ENCODE measurements at places on chromosomes 13 and 19.

DNA sequence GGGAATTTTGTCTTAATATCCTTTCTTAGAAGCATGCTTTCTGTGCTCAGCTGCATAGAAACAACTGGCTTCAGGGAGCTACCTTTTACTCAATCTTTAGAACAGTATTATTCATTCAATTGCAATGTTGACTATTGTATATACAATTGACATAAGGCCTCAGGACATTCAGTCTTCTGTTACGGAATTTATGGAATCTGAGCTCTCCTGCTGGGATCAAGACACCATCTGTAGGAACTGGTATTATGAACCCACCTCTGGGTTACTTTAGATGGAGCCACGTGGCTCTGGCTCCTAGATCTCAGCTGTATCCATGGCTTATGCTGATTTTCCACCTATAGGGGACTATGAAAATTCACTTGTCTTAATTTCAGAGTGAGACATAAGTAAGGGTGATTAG, 716.2 kb upstream of the GPC6 start:
- DNase-seq, result no peak

- DNase-seq, result no peak
These were observed 88.0 kb downstream of the ABCC4 start for GRCh38 chr13:95212983-95213850.

DNA sequence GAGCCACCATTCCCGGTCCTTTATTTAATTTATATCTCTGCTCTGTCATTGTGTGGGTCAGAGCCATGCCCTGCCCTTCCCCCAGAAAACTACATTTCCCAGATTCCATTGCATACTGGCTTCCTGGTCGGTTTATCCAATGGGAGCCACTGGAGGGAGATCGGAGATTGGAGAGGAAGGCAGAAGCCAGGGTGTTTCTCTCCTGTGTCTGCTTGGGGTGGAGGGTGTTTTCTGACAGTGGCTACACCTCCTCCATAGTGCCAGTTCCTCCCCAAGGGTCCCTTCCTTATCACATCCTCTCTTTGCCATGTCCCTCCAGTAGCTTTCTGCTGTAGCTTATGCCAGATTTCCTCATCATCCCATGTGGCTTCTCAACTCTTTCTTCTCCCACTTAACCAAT, 19.0 kb downstream of the OLFM2 start:
- DNase-seq, result peak; percentile 47

DNA sequence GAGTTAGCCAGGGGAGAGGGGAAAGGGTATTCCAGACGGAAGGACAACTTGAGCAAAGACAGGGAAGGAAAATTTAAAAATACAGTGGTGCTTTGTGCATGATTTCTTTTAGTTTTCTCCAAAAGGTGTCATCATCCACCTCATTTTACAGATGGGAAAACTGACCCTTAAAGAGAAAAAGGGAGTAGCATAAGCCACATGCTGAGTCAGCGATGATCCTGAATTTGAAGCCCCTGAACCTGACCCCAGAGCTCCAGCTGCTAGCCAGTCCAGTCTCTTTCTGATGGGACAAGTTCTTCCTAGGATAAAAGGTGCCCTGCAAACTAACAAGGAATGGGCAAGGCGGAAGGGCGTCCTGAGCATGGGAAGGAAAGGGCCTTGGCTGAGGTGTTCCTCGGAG, 10.3 kb downstream of the CABP5 start:
- no peak for DNase-seq

GRCh38 chr13:45411221-45411620, 7.0 kb downstream of the SLC25A30 start:
- no peak for DNase-seq

- no peak for DNase-seq
These were observed 121.0 kb downstream of the KLF5 start for GRCh38 chr13:73179650-73180274.

GRCh38 chr13:84574851-84575250, 692.6 kb upstream of the SLITRK1 start:
- DNase-seq, result no peak

DNA sequence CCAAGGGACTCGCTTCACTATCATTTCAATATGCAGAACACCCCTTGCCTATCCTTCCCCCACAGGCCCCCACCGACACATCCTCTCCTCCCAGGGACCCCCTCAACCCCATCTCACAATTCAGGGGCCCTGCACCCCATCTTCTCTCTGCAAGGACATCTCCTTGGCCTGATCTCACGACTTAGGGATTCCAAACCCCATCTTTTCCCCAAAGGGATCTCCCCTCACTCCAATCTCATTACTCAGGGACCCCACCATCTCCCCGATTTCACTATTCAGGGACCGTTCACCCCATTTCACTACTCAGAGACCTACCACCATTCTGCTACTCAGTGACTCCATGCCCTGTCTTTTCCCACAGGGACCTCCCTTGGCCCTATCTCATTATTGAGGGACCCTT, 1.4 kb downstream of the MAP2K2 start:
- no peak for DNase-seq

DNA sequence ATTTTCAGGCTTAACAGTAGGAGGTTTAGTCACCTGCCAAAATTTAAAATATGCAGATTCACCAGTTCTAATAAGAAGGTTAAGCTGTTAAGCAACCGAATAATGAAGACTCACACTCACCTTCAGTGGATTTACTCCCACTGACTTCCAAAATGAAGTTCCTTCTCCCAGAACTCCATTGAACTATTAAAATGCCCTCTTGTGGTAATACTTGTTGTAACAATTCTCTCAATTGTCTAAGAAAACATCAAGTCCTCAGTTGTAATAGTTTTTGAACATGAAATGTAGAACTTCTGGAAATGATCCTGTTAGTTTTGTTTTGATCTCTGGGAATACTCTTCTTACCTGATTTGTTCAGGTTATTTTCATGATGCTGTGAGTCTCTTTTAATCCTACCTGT, 522.0 kb upstream of the ATXN8OS start:
- no peak for DNase-seq

DNA sequence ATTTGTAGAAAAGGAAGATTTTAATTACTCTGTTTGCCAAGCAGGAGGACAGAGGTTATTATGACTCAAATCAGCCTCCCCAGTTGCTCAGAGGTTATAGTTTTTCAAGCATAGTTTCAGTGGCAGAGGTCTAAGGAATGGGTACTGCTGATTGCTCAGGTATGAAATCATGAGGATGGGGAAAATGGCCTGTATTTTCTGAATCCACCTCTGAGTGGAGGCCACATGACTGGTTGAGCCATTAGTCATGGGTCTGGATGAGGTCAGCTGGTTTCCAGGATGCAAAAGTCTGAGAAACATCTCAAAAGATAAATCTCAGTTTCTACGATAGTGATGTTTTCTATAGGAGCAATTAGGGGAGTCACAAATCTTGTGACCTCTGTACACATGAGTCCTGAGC, 62.8 kb upstream of the CEACAM8 start:
- no peak for DNase-seq

- no peak for DNase-seq
These were observed 6.9 kb downstream of the PKN1 start for GRCh38 chr19:14440049-14440448.

- no peak for DNase-seq
These were observed 472.2 kb downstream of the TDRD3 start for GRCh38 chr13:60869225-60869624.

GRCh38 chr13:58190577-58190976, 559.0 kb downstream of the PCDH17 start:
- no peak for DNase-seq

DNA sequence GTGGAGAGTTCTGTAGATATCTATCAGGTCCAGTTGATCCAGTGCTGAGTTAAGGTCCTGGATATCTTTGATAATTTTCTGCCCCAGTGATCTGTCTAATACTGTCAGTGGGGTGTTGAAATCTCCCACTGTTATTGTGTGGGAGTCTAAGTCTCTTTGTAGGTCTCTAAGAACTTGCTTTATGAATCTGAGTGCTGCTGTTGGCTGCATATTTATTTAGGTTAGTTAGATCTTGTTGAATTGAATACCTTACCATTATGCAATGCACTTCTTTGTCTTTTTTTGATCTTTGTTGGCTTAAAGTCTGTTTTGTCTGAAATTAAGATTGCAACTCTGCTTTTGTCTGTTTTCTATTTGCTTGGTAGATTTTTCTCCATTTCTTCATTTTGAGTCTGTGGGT, 15.4 kb downstream of the AP1M1 start:
- DNase-seq, result no peak

- DNase-seq, result no peak
These were observed 469.8 kb upstream of the ZNF507 start for GRCh38 chr19:31875591-31875990.

GRCh38 chr13:24269821-24270220, 39.6 kb upstream of the C1QTNF9 start:
- DNase-seq, result no peak

- no peak for DNase-seq
These were observed 112.9 kb downstream of the IRS2 start for GRCh38 chr13:109673477-109673876.

GRCh38 chr13:34376483-34376882, 558.5 kb downstream of the RFC3 start:
- DNase-seq, result no peak

DNA sequence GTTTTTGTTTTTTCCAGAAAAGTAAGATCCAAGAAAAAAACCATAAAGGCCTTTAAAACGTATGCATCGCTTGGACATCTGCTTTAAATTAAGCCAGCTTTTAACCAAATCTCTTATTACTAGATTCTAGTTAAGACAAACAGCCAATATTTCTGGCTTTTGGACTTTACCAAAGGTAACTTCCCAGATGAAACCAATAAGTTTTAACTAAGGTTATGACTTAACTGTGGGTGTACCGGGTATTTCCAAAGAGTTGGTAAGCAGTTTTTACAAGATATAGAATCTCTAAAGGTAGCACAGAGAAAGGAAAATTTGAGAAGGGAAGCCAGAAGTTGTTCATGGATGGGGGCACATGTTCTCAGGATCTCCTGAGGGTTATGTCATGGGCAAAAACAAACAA, 34.0 kb downstream of the CEACAM1 start:
- no peak for DNase-seq

DNA sequence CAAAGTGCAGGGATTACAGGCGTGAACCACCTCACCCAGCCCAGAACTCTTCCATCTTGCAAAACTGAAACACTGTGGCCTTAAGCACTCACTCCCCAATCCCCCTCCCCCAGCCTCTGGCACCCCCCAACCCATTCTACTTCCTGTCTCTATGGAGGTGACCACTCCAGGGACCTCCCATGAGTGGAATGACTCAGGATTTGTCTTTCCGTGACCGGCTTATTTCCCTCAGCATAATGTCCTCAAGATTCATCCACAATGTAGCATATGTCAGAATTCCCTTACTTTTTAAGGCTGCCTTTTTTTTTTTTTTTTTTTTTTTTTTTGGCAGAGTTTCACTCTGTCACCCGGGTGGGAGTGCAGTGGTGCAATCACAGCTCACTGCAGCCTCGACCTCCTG, 3.6 kb upstream of the F2RL3 start:
- DNase-seq, result no peak
